ENCODE measurements at places on chromosomes 6 and 20.

- DNase-seq: no peak
Measured at GRCh38 chr20:53657279-53657678, 63.6 kb upstream of the ZNF217 start.

DNA sequence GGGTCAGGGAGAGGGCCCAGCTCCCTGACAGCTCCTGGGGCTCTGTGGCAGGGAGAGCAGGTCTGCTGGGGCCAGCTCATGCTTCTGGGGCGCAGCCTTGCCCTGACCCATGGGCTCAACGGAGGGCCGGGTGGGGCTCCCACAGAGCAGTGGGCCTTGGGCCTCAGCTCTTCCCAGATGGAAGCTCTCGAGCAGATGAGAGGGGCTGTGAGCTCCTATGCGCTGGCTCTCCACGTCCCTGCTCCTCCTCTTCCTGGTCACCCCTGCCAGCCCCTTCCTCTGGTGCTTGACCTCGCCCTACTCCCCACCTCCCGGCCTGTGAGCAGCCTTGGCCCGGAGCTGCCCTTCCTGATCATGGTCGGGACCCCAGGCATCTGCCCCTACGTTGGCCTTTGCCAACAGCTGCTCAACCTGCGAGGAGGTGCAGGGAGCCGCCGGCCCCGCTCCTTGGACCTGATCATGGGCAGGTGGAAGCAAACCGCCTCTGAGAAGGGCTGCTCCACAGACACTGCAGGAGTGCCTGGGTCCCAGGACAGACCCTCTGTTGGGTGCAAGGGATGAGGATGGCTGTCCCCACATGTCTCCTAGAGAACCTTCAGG lies 26.8 kb upstream of the GATA5 start:
- DNase-seq: no peak

- DNase-seq: no peak
Measured at GRCh38 chr20:35648836-35649235, 15.9 kb downstream of the CPNE1 start.

DNA sequence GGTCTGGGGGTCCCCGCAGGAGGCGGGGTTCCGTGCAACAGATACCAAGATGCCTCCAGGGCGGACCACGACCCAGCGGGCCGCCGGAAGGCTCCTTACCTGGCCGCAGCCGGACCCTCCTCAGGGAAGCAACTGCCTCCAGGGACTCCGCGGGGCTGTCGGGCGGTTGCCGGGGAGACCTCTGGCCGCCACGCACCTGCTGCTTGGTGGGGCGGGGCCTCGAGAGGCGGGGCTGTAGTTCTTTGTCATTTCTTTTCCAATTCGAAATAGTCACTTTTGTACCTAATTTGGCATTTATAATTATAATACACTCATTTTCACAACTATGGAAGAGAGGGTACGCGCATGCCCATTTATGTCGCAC lies 647 bp downstream of the AK9 start:
- peak; percentile 42 for DNase-seq

- DNase-seq: peak; percentile 80
Measured at GRCh38 chr6:34196116-34196832, 40.4 kb upstream of the HMGA1 start.

DNA sequence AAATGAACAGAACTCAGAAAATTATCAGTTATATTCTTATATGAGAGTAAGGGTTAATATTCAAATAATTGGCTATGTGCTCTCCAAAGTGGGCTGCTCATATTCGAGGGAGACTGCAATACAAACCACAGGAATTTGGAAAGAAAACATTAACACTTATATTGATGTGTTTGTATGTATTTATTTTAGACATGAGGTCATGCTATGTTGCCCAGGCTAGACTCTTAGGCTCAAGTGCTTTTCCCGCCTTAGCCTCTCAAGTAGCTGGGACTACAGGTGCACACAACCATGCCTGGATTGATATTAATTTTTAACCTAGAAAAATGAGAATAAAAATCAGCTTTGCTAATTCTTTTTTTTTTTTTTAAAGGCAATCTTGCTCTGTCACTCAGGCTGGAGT lies 35.0 kb downstream of the BTBD9 start:
- DNase-seq: no peak

DNA sequence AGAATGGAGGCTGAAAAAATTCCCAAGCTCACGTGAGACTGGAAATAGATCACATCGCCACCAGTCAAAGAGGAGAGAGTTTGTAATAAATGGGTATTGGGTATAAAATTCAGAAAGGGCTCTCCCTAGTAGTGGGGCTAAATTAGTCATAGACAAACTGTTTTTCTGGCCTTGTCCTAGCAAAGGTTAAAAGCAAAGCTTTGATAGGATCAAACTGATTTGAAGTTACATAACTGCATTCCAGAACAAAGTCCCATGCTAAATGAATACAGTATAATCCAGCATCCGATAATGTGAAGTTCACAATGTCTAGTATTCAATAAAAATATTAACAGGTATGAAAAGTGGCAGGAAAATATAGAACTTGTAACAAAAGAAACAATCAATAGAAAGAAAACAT lies 149.8 kb upstream of the ATXN1 start:
- DNase-seq: no peak

All from neural crest cell (in vitro differentiated cells).